Stimulated activated CD4-positive, alpha-beta T cell treated with anti-CD3 and anti-CD28 coated beads, Interleukin-2, amount 100 ng/mL, for 48 hours (primary cell): ENCODE measurements at places on chromosomes 13 and 19.

DNA sequence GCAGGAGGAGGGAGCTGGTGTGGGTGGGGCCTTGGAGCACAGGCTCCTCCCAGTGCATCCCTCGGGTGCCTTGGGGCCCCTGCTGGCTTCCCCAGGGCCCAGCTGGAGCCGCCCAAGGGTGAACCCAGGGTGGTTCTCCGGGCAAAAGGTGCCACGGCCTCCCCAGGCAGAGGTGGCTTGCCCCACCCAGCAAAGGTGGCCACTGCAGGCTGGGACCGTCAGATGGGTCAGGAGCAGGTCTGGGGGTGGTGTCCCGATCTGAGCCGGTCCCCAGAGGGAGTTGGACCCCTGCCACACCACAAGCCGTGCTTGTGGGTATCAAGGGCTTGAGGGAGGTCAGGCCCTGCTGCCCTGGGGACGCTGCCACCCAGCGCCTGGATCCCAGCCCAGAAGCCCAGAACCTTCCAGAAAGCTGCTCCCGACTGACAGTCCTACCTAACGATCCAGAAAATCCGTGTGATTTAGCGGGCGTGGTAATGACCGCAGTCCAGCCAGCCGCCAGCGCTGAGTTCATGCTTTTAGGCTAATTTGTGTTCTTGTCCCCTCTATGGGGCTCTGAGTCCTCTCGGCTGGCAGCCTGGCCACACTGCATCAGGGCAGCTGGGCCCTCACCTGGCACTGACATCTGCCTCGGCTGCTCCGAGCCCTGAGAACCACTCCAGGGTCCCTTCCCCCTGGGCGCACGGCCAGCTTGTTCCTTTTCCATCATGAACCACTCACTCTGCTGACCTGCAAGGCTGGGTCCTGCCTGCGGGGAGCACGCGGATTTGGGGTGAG is 5.0 kb upstream of the GRIN3B start:
- no peak for DNase-seq

DNA sequence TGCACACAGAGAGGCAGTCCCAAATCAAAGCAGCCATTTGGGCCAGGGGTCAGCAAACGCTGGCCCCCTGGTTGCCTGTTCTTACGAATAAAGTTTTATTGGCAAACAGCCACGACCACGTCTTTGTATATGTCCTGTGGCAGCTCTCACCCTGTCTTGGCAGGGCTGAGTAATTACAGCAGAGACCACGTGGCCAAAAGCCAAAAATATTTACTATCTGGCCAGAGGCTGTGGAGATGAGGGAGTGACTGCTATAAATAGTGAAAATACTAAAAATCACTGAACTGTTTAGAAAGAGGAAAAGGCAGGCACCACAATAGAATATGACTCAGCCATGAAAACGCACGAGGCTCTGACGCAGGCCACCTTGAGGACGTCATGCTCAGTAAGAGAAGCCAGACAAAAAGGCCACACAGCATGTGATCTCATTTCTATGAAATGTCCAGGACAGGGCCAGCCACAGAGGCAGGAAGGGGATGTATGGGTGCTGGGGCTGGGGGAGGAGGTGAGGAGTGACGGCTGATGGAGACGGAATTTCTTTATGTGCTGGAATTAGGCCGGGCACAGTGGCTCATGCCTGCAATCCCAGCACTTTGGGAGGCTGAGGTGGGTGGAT is 29.4 kb downstream of the SMIM24 start:
- DNase-seq, result no peak

DNA sequence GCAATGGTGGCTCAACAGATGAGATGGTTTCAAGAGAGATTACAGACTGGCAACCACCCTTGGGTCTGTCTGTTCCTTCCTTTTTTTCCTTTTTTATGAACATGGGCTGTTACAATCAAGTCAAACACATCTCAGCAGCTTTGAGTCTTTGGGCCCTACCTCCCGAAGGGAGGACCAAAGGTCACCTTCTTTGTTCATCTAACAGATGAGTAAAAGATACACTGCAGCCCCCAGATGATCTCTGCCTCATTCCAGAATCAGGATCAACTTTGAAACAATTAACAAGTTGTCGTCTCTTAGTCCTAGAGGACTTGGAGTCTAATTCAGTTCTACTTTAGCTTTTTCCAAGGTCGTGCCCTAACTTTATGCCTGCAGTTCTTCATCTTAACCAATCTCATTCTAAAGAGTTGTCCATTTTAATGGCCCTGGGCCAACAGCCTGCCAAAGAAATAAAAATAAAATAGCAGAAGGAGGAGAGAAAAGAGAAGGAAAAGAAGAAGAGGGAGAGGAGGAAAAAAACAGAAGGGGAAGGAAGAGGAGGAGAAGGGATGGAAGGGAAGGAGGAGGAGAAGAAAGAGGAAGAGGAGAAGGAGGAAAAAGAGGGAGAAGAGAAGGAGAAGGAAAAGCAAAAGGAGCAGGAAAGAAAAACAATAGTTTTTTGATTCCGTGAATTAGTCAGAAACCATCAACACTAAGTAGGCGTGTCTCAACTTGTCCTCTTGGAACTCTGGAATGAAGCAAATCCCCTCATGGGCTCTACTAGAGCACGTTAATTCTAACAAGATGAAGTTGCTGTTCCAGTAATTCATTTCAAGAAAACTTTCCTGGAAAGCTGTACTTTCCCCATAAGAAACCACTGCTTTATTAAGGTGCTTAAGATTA is 281.2 kb downstream of the FOXO1 start:
- no peak for DNase-seq

- DNase-seq, result peak; percentile 39
These were observed 7.1 kb downstream of the GPR108 start for GRCh38 chr19:6730153-6730804.

GRCh38 chr19:51784109-51784785 is 10.7 kb upstream of the FPR3 start:
- no peak for DNase-seq

DNA sequence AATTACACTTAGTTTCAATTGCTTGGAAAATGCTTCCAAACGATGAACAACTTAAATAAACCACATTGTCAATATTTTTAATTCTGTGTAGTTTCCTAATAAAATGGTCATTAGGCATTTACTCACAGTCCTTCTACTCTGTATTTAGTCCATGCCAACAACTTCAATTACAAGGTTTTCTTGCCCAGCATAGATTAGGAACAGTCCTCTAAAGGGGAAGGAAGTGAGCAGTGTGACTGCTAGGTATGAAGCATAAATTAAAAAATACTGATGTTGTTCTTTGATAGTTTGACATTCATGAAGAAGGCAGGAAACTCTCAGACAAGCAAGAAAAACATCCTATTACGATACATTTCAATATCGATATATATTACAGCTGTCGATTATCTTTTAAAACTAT is 716.0 kb upstream of the PCDH9 start:
- no peak for DNase-seq

DNA sequence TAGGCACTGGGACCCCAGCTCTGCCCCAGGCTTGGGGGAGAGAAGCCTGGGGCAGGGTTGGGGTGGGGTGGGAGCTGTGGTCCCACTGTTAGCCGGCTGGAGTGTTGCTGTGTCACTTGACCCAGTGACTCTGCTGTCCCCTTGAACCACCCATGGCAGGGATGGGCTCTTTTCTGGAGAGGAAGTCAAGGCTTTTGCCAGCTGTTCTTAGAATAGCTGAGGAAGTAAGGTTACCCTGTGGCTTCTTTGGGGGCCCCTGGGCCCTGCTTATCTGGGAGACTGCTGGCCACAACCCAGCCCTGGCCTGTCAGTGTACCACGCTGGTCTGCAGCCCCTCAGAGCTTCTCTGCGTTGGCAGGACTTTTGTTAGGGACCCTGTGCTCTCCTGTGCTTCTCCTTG is 9.1 kb downstream of the PNPLA6 start:
- no peak for DNase-seq

GRCh38 chr19:50791594-50792271 is 1.5 kb downstream of the ACP4 start:
- DNase-seq, result no peak

GRCh38 chr19:40641281-40641680 is 40.1 kb downstream of the LTBP4 start:
- no peak for DNase-seq

GRCh38 chr13:78709028-78709427 is 50.1 kb upstream of the OBI1 start:
- no peak for DNase-seq

- DNase-seq, result no peak
These were observed 764 bp downstream of the UPF1 start for GRCh38 chr19:18832306-18833140.

DNA sequence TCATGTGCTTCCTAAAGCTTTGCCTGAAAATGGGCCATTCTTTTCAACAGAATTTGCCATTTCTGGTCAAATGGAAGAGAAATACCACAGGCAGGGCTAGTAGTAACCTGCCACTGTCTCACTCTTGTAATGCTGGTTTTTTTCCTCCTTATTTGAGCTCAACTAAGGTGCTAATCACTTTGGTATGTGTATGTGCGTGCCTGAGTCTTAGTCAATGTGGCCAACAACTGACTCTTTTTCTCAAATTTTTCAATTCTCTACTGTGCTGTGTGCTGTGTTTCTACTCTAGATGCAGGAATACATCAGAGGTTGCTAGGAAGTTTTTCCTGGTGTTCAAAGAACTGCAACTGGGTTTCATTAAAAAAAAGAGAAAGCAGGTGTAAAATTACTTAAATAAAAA is 870.2 kb downstream of the EFNB2 start:
- DNase-seq, result no peak

- DNase-seq, result no peak
These were observed 211.3 kb downstream of the PCCA start for GRCh38 chr13:100300243-100300642.

GRCh38 chr19:29860492-29860891 is 48.7 kb downstream of the CCNE1 start:
- no peak for DNase-seq

GRCh38 chr13:21015284-21015683 is 46.1 kb downstream of the LATS2 start:
- DNase-seq, result no peak

- DNase-seq, result no peak
These were observed 160.5 kb downstream of the TEX29 start for GRCh38 chr13:111480976-111481375.

- peak; percentile 75 for DNase-seq
These were observed at the start of gene ZNF569 for GRCh38 chr19:37466798-37467607. Gene ZNF569 (minus strand): TSS chr19:37467444. CDS start chr19:37444921, 22,523 bp downstream.

DNA sequence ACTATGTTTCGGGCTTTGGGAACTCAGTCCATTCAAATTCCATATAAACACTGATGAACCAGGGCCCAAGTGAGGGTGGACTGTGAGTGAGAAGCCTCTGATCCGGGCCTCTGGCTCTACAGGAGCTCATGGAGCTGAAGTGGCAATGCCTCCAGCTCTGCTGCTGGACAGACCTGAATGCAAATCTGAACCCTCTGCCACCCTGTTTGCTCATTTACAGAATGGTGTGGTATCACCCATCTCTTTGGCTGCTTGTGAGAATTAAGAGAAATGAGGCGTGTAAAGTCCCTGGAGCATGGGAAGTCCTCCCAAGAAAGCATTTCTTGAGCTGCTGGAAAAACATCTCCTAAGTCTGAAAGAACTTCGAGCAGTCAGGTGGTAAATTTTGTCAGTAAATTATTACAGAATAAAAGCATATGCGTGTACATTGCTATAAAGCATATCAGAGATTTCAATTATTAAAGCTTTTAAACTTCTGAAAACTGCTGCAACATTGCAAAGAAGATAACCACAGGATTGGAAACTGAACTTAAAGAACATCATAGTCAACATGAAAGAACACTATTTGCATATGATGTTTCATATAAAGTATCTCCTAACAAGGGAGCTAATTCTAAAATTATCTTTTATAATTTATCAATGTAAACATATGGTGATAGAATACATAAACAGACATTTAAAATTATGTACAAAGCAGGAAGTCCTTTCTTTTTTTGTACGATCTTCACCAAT is 369.0 kb downstream of the UQCRFS1 start:
- DNase-seq, result no peak
